Thoracic aorta (tissue), 2 donors: ENCODE measurements at places on chromosomes 7 and 10. TPM values are rescaled to one million over a fixed set of nuclear protein-coding genes. Genes with fewer than 3 reads are reported as not detected.

- no peak for DNase-seq
These were observed 453.4 kb upstream of the PODXL start for GRCh38 chr7:132009778-132010177.

The MBL2 gene
- not detected for total RNA-seq

DNA sequence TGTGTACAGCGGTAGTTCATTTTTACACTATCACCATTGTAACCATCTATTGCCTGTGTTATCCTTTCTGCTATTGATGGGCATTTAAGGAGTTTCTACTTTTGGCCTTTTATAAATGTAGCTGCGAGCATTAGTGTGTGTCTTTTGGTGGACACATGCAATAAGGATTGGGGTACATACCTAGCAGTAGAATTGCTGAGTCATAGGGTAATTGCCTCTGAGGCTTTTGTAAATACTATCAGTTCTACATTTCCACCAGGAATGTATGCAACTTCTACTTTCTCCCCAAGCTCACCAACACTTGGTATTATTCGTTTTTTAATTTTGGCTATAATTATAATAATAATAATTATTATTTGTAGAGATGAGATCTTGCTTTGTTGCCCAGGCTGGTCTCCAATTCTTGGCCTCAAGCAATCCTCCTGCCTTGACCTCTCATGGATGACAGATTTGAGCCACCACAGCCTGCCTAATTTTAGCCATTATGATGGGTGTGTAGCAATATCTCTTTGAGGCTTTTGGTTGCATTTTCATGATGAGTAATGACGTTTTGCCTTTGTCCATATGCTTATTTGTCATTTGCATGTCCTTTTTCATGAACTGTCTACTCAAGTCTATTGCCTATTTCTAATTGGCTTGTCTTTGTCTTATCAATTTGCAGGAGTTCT, 277.0 kb downstream of the ACTR3B start:
- no peak for DNase-seq

GRCh38 chr7:143906151-143906550, 4.2 kb upstream of the TCAF1 start:
- DNase-seq = no peak

The PVRIG gene
- 0.78 TPM for total RNA-seq

DNA sequence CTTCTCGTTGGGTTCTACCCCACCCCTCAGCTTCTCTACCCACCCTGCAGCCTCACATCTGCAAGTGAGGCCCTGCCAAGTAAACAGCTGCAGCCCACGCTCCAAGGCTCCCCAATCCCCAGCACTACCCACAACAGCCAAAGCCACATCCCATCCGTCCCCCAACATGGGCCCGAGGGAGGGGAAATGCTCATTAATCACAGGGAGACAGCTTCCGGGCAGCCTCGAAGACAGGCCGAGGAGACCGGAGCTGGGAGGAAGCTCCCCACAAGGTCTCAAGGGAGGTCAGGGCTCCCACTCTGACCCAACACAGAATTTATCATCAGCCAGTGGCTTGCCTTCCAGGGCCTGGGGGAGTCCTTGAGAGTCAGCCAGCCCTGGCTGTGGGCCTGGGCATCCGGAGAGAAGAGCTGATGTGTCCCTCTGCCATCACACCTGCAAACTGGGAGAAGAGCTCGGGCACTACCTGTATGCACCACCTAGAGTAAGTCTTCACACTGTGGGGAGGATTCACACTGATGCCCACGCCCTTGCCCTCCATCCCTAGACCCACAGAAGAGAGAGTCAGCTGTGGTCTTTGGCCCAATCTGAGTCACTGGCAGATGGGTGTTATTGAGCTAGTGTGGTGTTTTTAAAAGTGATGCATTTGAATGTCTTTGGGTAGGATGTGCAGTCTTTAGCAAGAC, 115.5 kb upstream of the ZMIZ1 start:
- no peak for DNase-seq

GRCh38 chr10:112370424-112370819, 3.5 kb upstream of the ACSL5 start:
- no peak for DNase-seq

DNA sequence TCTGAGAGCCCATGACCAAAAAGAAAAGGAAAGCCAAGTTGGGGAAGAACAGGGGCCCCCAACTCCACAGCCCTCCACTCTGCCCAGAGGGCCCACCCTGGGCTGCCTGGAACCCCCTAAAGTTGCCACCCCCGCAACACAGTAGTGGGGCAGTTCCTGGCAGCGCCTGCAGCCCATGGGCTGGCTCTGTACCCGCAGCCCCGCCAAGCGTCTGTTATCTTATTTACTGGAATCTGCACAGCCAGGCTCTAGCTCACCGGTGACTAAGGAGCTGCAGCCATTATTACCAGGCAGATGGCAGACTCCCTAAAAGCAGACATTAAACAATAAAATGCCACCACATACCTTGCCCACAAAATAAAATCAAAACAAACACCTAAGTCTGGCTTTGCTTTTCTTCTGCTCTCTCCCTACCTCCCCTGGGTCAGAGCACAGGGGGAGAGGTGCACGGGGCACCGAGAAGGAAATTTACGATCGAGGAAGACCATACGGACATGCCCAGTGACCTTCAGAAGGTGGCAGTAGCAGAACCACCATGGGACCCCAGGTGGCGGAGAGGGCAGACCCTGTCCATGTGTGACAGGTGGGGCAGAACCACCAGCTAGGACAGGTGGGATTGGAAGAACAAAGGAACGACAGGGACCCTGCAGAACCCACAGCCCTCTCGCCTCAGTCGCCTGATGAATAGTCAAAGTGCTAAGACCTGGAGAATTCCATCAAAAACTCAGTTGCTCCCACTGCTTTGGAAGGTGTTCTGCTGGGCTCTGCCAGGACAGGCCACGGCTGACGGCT, 66.3 kb downstream of the PRKAG2 start:
- no peak for DNase-seq

GRCh38 chr10:83333566-83333965, 805.7 kb upstream of the GHITM start:
- no peak for DNase-seq

The ENKUR gene
- total RNA-seq = not detected

DNA sequence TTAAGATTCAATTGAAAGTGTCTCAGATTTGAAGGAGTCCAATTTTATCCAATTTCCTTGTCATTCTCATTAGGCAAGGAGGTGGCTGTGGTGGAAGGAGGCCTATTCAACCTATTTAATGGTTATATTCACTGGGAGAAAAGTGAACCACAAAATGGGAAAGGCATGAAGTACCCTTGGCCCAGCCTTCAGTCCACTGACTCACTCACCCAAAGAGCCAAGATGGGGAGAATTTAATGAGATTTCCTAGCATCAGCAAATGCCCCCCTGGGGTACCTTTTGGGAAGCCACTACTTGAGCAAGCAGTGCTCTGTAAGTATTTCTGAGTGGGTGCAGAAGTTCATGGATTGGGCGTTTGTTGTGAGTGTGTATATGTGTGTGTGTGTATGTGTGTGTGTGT, 144.1 kb downstream of the NRP1 start:
- DNase-seq = no peak

- no peak for DNase-seq
These were observed 197.9 kb downstream of the HDAC9 start for GRCh38 chr7:18693406-18693805.

DNA sequence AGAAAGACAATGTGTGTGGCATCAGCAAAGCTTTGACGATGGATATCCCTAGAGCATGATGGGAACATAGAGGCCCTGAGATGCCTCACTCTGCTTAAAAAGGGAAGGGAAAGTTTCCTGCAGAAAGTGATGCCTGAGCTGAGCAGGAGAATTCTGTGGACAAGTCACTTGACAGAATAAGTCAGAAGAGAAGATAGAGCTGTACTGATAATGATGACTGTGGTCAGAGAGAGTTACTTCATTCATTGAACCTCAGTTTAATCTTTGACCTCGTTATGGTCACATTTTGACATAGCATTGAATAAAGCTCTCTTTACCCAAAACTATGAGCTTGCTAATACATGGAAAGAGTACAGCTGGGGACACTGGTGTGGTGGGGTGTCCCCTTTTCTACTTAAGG, 7.6 kb downstream of the CUBN start:
- DNase-seq = no peak

- no peak for DNase-seq
These were observed 109.9 kb downstream of the ZMIZ1 start for GRCh38 chr10:79178614-79179163.

- DNase-seq = no peak
These were observed 24.6 kb upstream of the ASL start for GRCh38 chr7:66050990-66051448.

DNA sequence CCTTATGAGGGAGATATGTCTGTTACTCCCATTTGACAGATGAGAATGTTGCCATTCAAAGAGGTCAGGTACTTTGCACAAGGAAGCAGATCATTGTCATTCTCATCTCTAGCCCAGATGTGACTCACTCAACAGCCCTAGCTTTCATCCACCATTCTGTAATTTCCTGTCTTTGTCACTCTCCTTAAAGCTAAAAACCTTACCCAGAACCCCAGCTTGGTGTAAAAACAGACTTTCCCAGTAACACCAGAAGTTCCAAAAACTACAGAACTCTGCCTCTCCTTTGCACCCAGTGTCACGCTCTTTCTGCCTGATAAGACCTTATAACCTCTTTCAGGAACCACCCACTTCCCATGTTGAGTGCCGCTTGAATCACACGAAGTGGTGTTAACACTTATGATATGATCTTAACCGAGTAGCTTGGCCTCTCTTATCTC, 89.1 kb upstream of the SP4 start:
- DNase-seq = no peak

GRCh38 chr7:6205971-6206660, 66.3 kb downstream of the CYTH3 start:
- no peak for DNase-seq

DNA sequence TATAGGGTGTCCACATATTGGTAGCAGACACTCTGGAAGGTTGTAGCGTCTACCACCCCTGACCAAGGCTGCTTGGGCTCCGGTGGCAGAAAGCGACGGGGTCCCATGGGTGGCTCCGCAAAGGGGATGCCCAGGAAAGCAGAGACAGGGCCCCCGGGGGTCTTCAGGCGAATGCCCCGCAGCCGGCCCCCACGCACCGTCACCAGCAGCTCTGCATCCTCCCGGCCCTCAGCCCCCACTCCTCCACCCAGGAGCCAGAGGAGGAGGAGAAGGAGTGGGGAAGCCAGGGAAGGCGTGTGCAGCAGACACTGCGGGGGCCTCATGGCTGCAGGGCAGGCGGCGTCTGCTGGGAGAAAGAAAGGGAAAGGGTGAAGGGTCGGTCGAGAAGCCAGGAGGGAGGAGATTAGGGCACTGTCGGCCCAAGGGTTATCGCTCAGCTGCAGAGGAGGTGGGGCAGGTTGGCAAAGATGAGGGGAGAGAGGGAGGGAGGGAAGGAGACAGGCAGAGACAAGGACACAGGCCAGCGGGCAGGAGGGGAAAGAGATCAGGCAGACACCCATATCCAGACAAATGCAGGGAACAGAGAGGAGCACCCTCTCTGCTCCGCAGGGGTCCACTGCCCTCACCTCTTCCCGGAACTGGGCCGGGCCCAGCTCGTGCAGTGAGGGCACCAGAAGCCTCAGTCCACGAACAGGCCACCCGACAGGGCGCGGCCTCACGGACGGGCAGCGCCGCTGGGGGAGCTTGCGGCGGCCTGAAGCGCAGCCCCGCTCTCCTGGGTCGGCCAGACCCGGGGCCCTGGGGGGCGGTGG, 1.6 kb downstream of the ACHE start:
- DNase-seq = no peak

The TYW1B gene
- total RNA-seq = 6.8 TPM

The LIPF gene
- not detected for total RNA-seq

DNA sequence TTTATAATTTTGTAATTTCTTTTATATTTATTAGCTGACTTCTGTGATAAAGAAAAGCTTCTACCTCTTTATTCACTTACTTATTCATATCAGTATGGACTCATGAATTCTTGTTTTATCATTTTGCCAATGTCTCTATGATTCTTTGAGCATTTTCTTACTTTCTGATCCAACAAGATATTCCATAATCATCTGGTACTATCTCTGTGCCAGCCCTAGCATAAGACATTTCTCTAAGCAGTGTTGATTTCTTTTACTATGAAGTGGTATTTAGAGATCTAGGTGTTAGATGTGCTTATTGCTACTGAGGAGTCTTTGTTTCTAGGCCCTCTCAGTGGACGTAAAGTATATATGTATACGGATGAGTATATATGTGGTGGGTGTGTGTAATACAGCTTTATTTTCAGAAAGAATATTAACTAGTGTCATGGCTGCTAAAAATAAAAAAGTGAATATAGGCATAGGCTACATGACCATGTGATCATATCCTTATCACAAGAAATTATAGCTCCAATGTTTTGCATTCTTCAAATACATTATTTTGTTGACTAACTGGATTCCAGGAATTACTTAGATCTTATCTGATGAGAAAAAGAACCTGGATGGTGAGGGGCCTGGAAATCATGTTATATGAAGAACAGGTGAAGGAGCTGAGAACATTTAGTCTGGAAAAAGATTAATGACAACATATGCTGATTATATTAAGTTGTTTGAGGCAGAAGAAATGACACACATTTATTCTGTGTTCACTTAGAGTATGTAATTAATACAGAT, 13.1 kb downstream of the PHTF2 start:
- no peak for DNase-seq

DNA sequence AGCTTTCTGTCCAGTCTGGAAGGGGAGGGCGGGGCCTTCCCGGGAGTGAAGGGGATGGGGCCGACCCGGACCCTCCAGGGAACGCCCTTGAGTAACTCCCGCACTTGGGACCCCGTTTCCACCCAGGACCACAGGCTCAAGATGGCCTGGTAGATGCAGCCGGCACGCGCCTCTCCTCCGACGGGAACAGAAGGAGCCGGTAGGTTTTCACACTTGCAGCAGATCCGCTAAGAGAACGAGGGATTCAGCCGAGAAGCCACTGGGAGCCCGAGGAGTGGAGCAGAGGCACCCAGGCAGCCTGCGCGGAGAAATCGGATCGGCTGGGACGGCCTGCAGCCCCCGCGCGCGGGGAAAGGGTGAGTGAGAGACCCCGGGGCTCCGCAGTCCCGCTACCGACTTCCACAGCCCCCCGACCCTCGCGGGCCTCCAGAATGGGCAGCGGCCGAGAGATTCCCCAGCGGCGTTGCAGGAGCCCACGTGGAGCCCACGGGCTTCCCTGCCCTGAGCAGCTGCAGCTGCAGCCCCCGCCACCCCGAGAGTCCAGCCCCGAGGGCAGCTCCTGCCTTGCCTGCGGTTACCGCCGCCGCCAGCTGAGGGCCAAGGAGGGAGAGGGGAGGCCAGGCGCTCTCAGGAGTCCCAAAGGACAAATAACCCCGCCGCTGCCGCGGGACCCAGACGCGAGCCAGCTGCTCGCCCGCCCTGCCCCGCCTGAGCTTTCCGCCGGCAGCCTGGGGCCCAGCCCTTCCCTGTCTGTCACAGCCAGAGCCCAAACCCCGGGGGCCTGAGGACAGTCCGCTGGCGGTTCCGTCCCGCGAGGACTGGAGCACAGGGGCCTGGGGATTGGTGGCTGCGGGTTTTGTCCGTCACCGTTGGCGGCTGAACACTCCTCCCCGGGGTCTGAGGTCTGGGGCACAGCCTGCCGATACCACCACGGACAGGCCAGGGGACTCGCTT, 21.8 kb downstream of the IFT22 start:
- DNase-seq = no peak

The PPP1R17 gene
- not detected for total RNA-seq

GRCh38 chr10:61754587-61755550, 92.1 kb downstream of the CABCOCO1 start:
- no peak for DNase-seq

The FGF8 gene
- total RNA-seq = not detected
